ENCODE measurements at places on chromosomes 12 and 14.
A peak's percentile ranks its signal among the peaks of the same experiment; 100 is the strongest.

DNA sequence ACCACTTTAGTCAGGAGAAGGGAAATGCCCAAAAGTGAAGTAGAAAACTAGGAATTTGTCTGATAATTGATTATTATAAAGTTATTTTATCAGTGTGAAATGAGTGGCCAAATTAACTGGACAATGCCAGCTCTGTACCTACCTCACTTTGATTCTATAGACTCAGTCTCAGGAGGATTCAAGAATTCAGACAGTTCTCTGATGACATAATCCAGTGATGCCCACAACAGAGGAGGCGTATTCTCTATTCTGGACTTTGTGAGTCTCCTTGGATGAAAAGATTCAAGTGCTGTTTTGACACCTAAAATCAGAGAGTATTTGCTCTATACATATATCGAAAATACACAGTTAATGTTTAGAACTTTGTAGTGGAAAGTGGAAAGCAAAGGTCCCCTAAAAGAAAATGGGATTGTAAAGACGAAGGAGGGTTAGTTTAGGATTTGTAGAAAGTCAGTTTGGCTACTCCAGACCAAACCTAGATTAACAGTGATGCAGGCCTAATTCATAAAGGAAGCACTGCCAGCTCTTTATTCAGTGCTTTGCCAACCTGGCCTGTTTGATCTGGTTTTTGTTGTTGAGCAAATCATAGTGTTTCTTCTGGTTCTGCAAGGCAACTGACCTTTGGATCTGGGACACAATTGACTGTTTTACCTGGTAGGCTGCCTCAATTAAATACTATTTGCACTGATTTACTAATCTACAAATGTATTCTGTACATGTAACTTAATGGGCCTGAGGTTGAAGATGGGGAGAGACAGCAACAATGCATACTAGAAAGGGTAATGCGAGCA lies 67.4 kb downstream of the DAD1 start:
- DNase-seq: no peak
- H3K4me3 ChIP-seq: peak overlapping the region; percentile 86
- peaks cover 93% of the 10 kb centered on the region for H3K36me3 ChIP-seq
- H3K27ac ChIP-seq: peak overlapping the region; percentile 99

GRCh38 chr14:100708425-100709288 lies 18.0 kb upstream of the DLK1 start:
- DNase-seq: no peak
- H3K4me3 ChIP-seq: no peak overlapping the region

DNA sequence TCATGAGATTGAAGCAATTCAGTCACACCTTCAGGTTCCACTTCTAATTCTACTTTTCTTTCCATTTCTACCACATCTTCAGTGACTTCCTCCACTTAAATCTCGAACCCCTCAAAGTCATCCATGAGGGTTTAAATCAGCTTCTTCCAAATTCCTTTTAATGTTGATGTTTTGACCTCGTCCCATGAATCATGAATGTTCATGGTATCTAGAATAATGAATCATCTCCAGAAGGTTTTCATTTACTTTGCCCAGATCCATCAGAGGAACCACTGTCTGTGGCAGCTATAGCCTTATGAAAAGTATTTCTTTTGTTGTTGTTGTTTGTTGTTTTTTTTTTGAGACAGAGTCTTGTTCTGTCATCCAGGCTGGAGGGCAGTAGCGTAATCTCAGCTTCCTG lies 7.6 kb downstream of the RXYLT1 start:
- DNase-seq: no peak
- H3K27me3 ChIP-seq: no peaks in the 10 kb centered on the region
- no peak overlapping the region for H3K27ac ChIP-seq
- H3K4me3 ChIP-seq: no peak overlapping the region
- H3K36me3 ChIP-seq: peaks cover 72% of the 10 kb centered on the region

DNA sequence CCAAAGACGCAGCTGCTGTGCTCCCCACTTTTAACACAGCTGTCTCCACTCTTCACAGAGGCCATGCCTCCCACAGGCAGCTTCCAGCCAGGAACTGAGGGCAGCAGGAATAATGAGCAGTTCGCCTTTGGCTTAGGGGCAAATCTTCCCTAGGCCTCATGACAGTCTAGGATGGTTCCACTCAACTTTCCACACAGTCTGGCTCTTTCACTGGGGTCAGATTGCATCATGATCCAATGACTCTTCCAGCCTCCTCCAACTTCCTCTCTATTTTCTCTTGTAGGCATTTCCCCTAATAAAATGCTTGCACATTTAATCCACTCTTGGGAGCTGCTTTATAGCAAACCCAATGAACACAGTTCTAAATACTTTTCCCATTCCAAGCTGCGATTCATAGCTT lies 271.6 kb upstream of the ATP2B1 start:
- peaks cover 2% of the 10 kb centered on the region for H3K4me1 ChIP-seq
- no peaks in the 10 kb centered on the region for H3K36me3 ChIP-seq
- H3K27ac ChIP-seq: no peak overlapping the region
- DNase-seq: no peak
- H3K4me3 ChIP-seq: no peak overlapping the region

DNA sequence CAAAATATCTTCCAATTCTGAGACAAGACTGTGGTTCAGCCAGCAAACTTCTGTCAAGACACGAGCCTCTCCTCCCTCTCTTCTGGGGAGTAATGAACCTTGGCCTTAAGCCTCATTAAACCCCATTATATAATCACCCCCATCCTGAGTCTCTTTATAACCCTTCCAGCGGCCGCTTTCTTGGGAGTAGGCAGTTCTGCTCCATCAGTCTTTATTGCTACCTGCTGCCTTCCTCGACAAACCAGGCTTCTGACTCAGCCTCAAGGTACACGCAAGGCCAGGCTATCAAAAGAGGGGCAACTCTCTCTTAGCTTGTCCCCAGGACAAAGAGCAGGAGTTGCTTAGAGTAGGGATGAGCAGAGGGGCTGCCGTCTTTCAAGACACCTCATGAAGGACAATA lies 300.8 kb upstream of the NOS1 start:
- H3K4me3 ChIP-seq: no peak overlapping the region
- H3K36me3 ChIP-seq: no peaks in the 10 kb centered on the region
- no peak for DNase-seq
- no peak overlapping the region for H3K27ac ChIP-seq
- peaks cover under 1% of the 10 kb centered on the region for H3K27me3 ChIP-seq

DNA sequence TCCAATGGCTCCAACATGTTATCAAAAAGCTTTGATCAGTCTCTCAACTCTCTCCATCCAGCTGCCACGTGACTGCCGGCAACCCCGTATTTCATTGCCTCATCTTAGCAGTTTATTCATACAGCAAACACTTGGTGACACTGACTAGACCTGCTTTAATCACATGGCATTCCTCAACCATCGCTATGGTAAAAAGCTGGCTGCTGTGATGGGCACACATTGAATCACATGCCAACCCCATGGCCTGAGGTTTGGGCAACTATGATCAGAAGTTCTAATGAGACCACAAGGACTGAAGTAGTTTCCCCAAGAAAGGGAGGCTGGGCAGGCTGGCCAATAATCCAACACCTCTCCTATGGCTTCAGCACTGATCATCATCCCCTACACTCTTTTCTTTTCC lies 40.6 kb upstream of the TAS2R42 start:
- DNase-seq: no peak
- no peak overlapping the region for H3K27ac ChIP-seq
- no peaks in the 10 kb centered on the region for H3K4me1 ChIP-seq
- no peaks in the 10 kb centered on the region for H3K27me3 ChIP-seq
- no peak overlapping the region for H3K4me3 ChIP-seq
- no peaks in the 10 kb centered on the region for H3K36me3 ChIP-seq

- peaks cover 9% of the 10 kb centered on the region for H3K27me3 ChIP-seq
- DNase-seq: no peak
- H3K27ac ChIP-seq: no peak overlapping the region
- H3K4me3 ChIP-seq: no peak overlapping the region
- no peaks in the 10 kb centered on the region for H3K36me3 ChIP-seq
- peaks cover 11% of the 10 kb centered on the region for H3K4me1 ChIP-seq
These were observed 10.3 kb upstream of the ITPR2 start for GRCh38 chr12:26843311-26843710.

- no peak overlapping the region for H3K27ac ChIP-seq
- no peaks in the 10 kb centered on the region for H3K4me1 ChIP-seq
- no peak overlapping the region for H3K4me3 ChIP-seq
- no peaks in the 10 kb centered on the region for H3K36me3 ChIP-seq
- no peak for DNase-seq
These were observed 767.7 kb downstream of the DIO2 start for GRCh38 chr14:79443602-79444001.

Measured in activated naive CD8-positive, alpha-beta T cell treated with anti-CD3 and anti-CD28 coated beads, Interleukin-2, amount 50 U/mL, for 24 hours (primary cell).